DMS 273 treated with DMSO at 0.1 percent for 48 hours (cell line): ENCODE measurements at places on chromosomes 11 and 22.

DNA sequence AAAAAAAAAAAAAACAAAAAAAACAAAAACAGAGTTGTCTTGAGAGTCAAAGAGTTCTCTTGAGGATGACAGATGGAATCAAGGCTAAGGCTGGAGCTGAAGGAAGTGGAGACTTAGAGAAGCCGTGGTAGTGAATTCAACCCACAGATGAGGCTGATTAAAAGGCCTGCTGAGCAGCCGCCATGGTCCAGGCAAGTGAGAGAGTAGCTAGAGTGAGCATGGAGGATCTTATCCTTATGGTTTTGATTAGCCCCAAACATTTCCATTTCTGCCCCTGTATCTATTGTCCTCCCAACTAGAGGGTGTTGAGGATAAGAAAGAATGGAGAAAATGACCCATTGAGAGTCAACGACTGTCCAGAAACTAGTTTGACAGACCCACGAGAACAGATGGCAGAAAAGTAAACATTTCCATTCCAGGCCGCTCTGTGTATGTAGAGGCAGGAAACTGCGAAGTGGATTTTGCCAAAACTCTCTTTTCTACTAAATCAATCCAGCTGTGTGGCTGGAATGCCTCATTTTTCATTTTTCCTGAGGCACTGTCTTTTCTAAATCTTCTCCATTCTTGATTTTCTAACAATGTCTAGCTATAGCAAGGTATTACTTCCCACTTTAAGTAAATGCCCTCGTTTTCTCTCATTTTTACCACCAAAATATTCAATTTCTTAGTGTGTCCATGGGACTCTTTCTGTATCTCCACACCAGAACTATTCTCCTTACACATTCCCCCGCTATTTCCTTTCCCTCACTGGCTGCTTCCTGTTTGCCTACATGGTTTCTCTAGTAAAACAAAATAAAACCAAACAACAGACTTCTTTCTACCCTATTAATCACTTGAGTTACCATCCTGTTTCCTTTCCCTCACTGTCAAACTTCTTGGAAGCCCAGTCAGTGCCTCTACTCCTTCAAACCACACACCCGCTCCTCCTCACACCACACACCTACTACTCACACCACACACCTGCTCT, 5.4 kb upstream of the MMP8 start:
- no peak for DNase-seq

GRCh38 chr11:116492600-116492999, 280.2 kb downstream of the BUD13 start:
- no peak for DNase-seq

GRCh38 chr11:73344191-73344607, 32.0 kb upstream of the RELT start:
- DNase-seq: no peak

GRCh38 chr11:133929401-133930052, 27.2 kb downstream of the IGSF9B start:
- no peak for DNase-seq

GRCh38 chr22:36759481-36760159, 16.3 kb downstream of the IFT27 start:
- DNase-seq: no peak

DNA sequence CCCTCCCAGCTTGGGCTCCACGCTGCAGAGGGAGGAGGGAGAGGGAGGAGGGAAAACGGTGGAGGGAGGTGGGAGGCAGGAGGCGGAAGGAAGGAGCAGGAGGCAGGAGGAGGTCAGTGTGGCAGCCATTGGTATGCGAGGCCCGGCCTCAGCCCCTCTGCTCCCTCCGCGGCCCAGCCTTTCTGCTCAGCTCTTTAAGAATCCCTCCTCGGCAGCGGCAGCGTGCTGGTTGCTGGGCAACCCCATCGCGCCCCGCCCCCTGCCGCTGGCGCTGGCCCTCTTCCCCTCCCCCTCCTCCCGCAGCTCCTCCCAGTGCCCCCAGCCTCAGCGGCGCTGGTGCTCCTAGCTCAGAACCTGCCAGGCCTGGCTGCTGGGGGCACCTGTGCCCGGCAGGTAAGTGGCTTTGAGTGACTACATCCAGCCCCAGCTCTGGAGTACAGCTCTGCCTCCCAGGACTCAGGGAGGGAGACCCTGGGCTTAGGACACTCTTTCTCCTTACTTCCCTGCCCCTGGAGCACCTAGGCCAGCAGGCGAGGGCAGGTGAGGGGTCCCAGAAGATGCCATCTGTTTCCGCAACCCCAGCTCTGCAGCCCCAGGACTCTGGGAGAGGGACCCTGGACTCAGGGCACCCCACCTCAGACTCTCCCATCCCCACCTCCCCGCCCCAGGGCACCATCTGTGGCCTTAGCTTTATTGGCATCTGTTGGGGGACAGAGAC, 7.2 kb upstream of the FLRT1 start:
- DNase-seq: no peak

- DNase-seq: no peak
These were observed 12.9 kb downstream of the OLFML1 start for GRCh38 chr11:7498193-7498592.

DNA sequence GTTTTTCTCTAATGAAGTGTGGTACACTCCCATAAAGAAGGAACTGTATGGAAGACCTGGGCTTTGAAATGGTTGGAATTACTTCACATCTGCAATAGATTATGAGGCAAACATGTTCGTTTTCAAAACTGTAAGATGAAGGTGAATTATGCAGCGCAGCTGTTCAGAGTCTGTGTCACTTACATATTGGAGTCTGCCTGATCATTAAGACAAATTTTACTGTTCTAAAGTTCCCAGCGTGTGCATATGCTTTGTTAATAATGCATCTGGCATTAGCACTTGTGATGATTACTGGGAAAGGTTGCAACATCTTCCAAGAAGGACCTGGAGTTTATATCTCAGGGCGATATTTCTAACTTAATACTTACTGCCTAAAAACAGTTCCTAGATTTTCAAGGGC, 255.2 kb upstream of the ZC3H12C start:
- DNase-seq: no peak

DNA sequence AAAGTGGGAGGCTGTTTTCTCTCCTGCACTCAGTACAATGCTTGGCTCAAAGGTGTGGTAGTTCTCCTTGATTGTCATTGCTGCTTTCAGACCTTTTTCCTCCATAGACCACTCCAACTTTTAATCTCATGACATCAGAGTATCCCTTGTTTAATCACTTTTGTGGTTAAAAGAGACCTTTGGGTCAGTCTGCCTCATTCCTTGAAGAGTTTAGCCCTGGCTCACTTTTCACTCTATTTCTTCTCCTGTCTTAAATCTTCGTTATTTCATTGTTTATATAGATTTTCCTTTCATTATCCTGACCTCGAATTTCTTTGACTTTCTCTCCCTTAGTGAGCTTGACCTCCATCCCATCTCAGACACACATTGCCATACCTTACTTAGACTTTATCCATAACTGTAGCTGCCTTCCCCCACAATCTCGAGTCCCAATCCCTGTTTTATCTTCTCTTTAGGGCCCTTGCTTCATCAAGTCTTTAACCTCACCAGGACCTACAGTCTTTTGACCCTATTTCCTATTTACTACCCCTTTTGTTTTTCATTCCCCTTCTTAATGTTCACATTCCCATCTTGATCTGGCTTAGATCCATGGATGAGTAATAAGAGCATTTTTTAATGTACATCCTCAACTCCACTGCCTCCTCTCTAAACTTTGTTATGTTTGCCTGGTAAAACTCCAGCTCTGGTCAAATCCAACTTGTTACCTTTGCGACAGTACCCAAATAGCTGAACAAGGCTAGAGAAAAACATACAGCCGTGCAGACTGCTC, 9.5 kb downstream of the ATXN10 start:
- DNase-seq: no peak

- DNase-seq: no peak
These were observed 9.0 kb upstream of the RAG1 start for GRCh38 chr11:36558571-36559413.

GRCh38 chr11:37605229-37605628, 1007.2 kb upstream of the RAG2 start:
- no peak for DNase-seq

DNA sequence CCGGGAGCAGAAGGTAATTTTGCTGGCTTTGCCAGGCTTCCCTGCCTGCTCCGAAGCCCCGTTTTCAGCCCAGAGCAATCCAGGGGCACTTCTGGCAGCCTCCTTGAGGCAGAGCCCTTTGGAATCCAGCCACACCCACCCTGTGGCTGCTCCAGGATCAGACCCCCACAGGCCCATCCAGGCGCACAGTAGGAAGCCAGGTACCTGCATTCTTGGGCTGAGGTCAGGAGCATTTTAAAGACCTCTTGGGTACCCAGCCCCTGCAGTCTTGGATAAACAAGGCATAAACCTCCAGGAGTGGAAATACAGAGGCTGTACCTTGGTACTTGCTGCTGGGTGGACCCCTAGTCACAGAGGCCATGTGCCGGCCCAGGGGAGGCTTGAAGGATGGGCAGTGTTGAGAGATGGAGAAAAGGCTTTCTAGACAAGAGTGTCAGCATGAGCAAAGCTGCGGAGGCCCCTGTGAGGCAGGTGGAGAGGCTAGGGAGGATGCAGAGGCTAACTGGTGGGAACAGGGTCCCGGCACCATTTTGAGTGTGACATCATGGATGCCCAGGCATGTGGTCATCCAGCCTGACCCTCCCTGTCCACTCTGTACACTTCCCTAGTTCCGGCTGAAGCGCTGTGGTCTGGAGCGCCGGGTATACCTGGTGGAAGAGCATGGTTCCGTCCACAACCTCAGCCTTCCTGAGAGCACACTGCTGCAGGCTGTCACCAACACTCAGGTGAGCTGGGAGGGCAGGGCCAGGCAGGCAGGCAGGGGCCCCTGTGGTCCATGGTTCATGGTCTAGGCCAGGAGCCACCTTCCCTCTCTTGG, 3.9 kb downstream of the MUS81 start:
- DNase-seq: no peak

- no peak for DNase-seq
These were observed 1339.5 kb downstream of the BRD1 start for GRCh38 chr22:48488149-48488551.

DNA sequence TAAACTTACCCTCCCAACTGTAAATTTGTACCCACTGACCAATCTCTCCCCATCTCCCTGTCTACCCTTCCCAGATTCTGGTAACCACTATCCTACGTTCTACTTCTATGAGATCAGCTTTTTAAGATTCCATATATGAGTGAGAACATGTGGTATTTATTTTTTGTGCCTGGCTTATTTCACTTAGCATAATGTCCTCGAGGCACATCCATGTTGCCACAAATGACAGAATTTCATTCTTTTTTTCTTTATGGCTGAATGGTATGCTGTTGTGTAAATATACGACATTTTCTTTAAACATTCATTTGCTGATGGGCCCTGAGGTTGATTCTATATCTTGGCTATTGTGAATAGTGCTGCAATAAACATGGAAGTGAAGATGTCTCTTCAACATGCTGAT, 74.7 kb upstream of the RRM1 start:
- no peak for DNase-seq

DNA sequence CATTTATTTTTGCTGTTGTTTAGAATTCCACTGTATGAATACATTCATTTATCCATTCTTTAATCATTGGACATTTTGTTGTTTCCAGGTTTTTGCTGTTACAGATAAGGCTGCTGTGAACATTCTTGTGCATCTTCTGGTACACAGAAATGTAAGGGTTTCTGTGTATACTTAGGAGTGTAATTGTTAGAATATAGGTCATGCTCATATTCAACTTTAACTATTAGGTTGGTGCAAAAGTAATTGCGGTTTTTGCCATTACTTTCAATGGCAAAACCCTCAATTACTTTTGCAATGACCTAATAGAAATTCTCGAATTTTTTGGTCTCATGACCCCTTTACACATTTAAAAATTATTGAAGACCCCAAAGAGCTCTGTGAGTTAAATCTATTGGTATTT, 17.3 kb downstream of the ACER3 start:
- no peak for DNase-seq

DNA sequence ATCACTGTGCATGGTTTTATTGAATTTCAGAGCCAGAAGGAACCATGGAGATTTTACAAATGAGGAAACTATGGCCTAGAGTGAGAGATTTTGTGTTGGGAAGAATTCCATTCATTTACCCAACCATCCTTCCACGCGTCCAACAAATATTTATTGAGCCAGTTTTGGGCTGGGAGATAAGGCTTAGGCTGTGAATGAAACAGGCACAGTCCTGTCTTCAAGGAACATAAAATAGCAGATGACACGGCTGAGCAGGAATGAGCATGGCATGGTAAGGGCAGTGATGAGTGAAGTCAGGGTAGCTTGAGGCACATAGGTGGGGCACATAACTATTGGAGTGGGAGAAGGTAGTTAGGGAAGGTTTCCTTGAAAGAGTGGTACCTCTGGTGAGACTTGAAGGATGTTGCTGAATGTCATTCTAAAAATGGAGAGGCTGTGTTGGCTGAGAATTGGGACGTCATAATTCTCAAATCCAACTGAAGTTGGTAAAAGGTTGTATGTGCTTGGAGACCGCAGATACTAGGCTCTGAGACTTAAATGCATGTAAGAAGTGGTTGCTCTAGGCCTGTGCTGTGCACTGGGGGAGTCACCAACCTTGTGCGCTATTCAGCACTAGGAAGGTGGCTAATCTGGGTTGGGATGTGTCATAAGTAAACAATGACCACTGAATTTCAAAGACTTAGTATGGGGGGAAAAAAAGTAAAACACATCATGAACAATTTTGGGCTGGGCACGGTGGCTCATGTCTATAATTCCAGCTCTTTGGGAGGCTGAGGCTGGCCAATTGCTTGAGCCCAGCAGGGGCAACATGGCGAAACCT, 51.9 kb downstream of the TEAD1 start:
- DNase-seq: no peak

DNA sequence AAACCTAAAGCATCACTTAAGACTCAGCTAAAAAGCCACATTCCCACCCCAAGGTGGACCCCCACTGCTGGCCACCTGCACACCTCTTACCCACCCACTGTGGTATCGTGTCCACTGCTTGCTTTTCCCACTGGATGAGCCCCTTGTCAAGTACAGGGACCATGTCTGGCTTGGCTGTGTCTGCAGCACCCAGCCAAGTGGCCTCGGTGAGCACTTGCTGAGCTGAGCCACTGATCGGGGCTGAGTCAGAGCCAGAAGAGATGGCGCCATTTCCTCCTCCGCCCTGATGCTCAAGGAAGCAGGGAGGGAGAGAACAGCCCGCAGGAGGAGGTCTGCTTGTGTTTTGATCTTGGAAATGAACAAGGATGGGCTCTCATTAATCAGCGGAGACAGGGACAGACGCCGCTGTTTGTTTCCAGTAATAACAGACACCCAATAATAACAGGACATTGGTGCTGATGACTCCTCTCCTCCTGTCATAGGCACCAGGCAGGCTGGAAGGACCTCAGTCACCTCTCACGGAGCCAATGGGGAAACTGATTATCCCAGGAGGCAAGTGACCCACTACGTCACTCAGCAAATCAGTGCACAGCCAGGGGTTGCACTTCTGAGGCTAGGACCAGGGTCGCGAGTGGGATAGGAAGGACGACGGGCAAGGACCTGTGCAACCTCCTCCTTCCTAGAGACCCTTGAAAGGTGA, 85.2 kb upstream of the RTL6 start:
- no peak for DNase-seq

- DNase-seq: no peak
These were observed 6.4 kb upstream of the CEP295 start for GRCh38 chr11:93655047-93655446.

- no peak for DNase-seq
These were observed 12.6 kb downstream of the CHST1 start for GRCh38 chr11:45652781-45653180.

- DNase-seq: no peak
These were observed 17.3 kb upstream of the NEU3 start for GRCh38 chr11:74971424-74971823.

- DNase-seq: no peak
These were observed 77.9 kb upstream of the TIMP3 start for GRCh38 chr22:32723643-32724042.

GRCh38 chr22:39287076-39287725, 32.2 kb downstream of the RPL3 start:
- DNase-seq: no peak

GRCh38 chr22:28788601-28789000, 11.8 kb downstream of the XBP1 start:
- no peak for DNase-seq
